ENCODE measurements at places on chromosomes 11 and 22. TPM values are rescaled to one million over a fixed set of nuclear protein-coding genes. Genes with fewer than 3 reads are reported as not detected.

H19 gene
- 32.9 TPM for total RNA-seq

PNPLA5 gene
- total RNA-seq: not detected

KCNE3 gene
- total RNA-seq: 41.2 TPM

OR2D2 gene
- total RNA-seq: 0.40 TPM

ZNF280B gene
- total RNA-seq: 0.96 TPM

SORL1 gene
- 66.1 TPM for total RNA-seq

GRCh38 chr11:9802291-9802861, 138.5 kb downstream of the SWAP70 start:
- H3K4me3 ChIP-seq: no peak overlapping the region
- no peaks in the 10 kb centered on the region for H3K27me3 ChIP-seq
- no peaks in the 10 kb centered on the region for H3K4me1 ChIP-seq
- H3K27ac ChIP-seq: no peak overlapping the region
- no peak for DNase-seq
- no peaks in the 10 kb centered on the region for H3K36me3 ChIP-seq

- no peak overlapping the region for H3K27ac ChIP-seq
- no peaks in the 10 kb centered on the region for H3K4me1 ChIP-seq
- H3K36me3 ChIP-seq: no peaks in the 10 kb centered on the region
Observed at GRCh38 chr22:22866381-22867111, 21.1 kb upstream of the IGLL5 start.

GRCh38 chr11:63537293-63538101, 889 bp downstream of the PLAAT4 start:
- H3K4me3 ChIP-seq: peak overlapping the region; percentile 42
- H3K27ac ChIP-seq: peak overlapping the region; percentile 73
- peaks cover 10% of the 10 kb centered on the region for H3K4me1 ChIP-seq
- no peak for DNase-seq
- H3K27me3 ChIP-seq: no peaks in the 10 kb centered on the region

- DNase-seq: no peak
- H3K36me3 ChIP-seq: peaks cover 10% of the 10 kb centered on the region
- H3K4me3 ChIP-seq: no peak overlapping the region
- no peaks in the 10 kb centered on the region for H3K4me1 ChIP-seq
Observed at GRCh38 chr22:43974028-43974545, 18.8 kb downstream of the SAMM50 start.

- peak within 1 kb of the TSS; percentile 75 for H3K4me3 ChIP-seq
- peak; percentile 71 for DNase-seq
- peak within 1 kb of the TSS; percentile 95 for H3K27ac ChIP-seq
Observed at GRCh38 chr11:67372993-67373647, at the start of gene CLCF1. Gene CLCF1 (minus strand): TSS chr11:67373598. CDS start chr11:67373539, 59 bp downstream.

- H3K4me3 ChIP-seq: no peak overlapping the region
- no peaks in the 10 kb centered on the region for H3K27me3 ChIP-seq
- no peaks in the 10 kb centered on the region for H3K4me1 ChIP-seq
- H3K27ac ChIP-seq: no peak overlapping the region
Observed at GRCh38 chr11:43907028-43907975, 26.7 kb downstream of the ALKBH3 start.

GRCh38 chr11:88801484-88802123, 264.2 kb downstream of the GRM5 start:
- H3K4me3 ChIP-seq: no peak overlapping the region
- peak; percentile 23 for DNase-seq
- H3K27me3 ChIP-seq: no peaks in the 10 kb centered on the region
- no peaks in the 10 kb centered on the region for H3K4me1 ChIP-seq
- H3K27ac ChIP-seq: no peak overlapping the region

GRCh38 chr22:49142296-49142695, 685.4 kb downstream of the BRD1 start:
- no peak overlapping the region for H3K27ac ChIP-seq
- no peak overlapping the region for H3K4me3 ChIP-seq
- no peaks in the 10 kb centered on the region for H3K4me1 ChIP-seq
- no peak for DNase-seq

GRCh38 chr22:37371491-37371890, 55.8 kb downstream of the ELFN2 start:
- DNase-seq: no peak
- no peaks in the 10 kb centered on the region for H3K4me1 ChIP-seq
- no peaks in the 10 kb centered on the region for H3K36me3 ChIP-seq
- no peak overlapping the region for H3K27ac ChIP-seq
- peaks cover under 1% of the 10 kb centered on the region for H3K27me3 ChIP-seq

DNA sequence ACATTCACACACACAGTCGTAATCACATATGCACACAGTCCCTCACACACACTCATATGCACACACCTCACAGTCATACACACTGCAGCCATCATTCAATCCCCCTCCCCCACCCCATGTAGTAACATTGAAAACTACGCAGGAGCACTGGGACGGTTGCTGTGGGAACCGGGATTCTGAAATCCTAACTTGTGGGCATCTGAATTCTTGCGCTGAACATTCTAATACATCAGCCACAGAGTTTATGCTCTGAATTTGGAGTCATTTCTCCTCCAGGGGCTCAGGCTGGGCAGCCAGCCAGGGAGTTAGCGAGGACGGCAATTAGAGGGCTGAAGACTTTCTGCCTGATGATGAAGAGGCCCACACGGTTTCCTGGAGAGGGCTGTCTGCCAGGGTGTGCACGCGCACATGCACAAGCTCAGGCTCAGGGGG, 32.7 kb downstream of the CD6 start:
- DNase-seq: no peak
- H3K27ac ChIP-seq: no peak overlapping the region
- no peaks in the 10 kb centered on the region for H3K36me3 ChIP-seq
- no peaks in the 10 kb centered on the region for H3K4me1 ChIP-seq

GRCh38 chr22:20750461-20751184, 23.3 kb upstream of the SERPIND1 start:
- no peaks in the 10 kb centered on the region for H3K4me1 ChIP-seq
- peaks cover 3% of the 10 kb centered on the region for H3K36me3 ChIP-seq
- DNase-seq: peak; percentile 46
- H3K4me3 ChIP-seq: no peak overlapping the region
- H3K27me3 ChIP-seq: no peaks in the 10 kb centered on the region
- no peak overlapping the region for H3K27ac ChIP-seq

GRCh38 chr22:44645083-44645482, 56.9 kb upstream of the PRR5 start:
- H3K4me3 ChIP-seq: no peak overlapping the region
- DNase-seq: no peak
- H3K4me1 ChIP-seq: no peaks in the 10 kb centered on the region
- H3K36me3 ChIP-seq: no peaks in the 10 kb centered on the region
- no peak overlapping the region for H3K27ac ChIP-seq

- no peaks in the 10 kb centered on the region for H3K27me3 ChIP-seq
- H3K4me3 ChIP-seq: no peak overlapping the region
- H3K36me3 ChIP-seq: no peaks in the 10 kb centered on the region
- no peak for DNase-seq
Observed at GRCh38 chr11:16030664-16031063, 325.7 kb downstream of the SOX6 start.

- H3K4me1 ChIP-seq: no peaks in the 10 kb centered on the region
- no peak for DNase-seq
- no peaks in the 10 kb centered on the region for H3K36me3 ChIP-seq
Observed at GRCh38 chr11:62359475-62359874, 22.2 kb downstream of the ASRGL1 start.

GRCh38 chr11:86509588-86509974, 134.9 kb downstream of the CCDC81 start:
- no peak overlapping the region for H3K4me3 ChIP-seq
- no peaks in the 10 kb centered on the region for H3K36me3 ChIP-seq
- H3K27me3 ChIP-seq: no peaks in the 10 kb centered on the region
- peaks cover 7% of the 10 kb centered on the region for H3K4me1 ChIP-seq
- H3K27ac ChIP-seq: peak overlapping the region; percentile 78

DNA sequence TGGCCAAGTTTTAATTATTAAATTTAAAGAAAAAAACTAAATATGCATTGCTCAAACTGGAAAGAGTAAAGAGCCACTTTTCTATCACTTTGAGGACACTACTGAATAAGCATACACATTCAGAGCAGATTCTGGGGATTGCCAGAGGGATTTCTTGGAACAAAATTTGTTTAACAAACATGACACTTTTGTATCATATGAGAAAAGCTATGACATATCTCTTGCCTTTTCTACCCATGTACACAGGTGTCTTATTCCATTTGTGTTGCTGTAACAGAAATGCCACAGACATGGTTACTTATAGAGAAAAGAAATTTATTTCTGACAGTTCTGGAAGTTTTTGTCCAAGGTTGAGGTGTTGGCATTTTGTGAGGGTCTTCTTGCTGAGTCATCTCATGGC, 13.5 kb upstream of the USP28 start:
- no peak for DNase-seq
- no peak overlapping the region for H3K27ac ChIP-seq
- no peaks in the 10 kb centered on the region for H3K36me3 ChIP-seq
- no peak overlapping the region for H3K4me3 ChIP-seq

DNA sequence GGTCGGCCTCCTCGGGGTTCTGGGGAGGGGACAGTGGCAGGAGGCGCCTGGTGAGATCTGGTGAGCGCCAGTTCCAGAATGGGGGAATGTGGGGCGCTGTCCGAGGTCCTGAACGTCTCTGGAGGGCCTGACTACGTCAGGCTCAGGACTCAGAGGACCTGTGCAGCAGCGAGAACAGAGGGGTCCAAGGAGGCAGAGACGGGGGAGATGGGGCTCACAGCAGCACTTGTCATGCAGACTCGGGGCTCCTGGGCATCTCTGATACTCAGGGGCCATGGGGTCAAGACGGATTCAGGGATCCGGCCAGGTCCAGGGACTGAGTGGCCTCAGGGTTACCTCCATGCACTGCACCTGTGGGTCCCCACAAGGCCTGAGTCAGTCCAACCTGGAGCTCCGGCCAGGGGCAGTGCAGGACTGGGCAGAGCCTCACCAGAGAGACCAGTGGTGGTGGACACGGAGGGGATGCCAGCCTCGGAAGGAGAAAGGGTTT, 92.2 kb downstream of the BRD1 start:
- DNase-seq: no peak
- H3K4me1 ChIP-seq: no peaks in the 10 kb centered on the region
- no peak overlapping the region for H3K4me3 ChIP-seq
- H3K27ac ChIP-seq: no peak overlapping the region

DNA sequence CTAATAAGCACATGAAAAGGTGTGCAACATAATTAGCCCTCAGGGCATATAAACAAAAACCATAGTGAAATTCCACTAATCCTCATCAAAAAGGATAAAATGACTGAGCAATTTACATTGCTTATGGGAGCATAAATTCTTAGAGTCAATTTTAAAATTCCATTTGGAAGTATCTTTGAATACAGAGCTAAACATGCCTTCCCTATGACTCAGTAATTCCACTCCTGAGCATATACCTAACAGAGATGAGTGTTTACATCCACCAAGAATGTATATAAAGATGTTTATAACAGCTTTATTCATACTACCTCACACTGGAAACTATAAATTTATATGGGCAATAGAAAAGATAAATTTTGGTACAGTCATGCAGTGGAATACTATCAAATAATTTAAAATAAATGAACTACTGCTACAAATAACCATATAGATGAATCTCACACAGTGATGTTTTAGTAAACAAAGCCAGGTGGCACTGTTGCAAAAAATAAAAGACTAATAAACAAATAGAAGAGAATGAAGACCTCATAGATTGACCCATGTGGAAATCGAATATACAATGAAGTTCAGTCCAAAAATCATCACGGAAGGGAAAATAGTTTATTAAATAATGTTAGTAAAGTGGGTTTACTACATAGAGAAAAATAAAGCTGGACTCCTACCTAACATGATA, 8.2 kb upstream of the OR2D2 start:
- no peaks in the 10 kb centered on the region for H3K27me3 ChIP-seq
- no peak for DNase-seq
- no peak overlapping the region for H3K27ac ChIP-seq
- no peak overlapping the region for H3K4me3 ChIP-seq
- no peaks in the 10 kb centered on the region for H3K4me1 ChIP-seq
- H3K36me3 ChIP-seq: no peaks in the 10 kb centered on the region

DNA sequence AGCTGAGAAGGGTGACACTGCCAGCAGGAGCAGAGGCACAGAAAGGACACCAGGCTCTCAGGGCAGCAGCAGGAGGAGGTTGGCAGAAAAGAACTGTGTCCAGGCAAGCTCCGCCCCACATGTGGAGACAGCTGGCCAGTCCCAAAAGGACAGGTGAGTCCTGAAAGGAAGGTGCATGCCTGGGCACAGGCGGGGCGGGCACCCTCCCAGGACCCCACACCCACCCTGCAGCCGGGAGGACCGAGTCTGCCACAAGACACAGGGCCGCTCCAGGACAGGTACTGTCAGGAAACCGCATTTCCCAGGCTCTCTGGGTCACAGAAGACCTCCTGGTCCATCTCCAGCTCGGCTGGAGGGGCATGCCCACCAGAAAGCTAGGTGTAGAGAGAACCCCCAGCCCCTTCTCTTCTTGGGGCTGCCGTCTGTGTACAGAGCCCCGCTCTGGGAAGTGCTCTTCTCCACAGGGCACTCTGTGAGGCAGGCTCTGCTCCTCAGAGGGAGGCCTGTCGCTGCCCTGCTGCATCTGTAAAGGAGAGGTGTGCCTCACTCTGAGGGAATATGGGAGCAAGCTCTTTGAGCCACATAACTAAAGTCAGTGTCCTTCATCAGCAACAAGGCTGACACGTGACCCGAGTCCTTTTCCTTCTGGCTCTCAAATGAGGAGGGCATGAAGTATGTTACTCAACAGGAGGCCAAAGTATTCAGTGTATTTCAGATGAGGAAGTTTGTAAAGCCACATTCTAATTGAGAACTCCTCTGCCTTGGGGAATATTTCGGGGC, 50.5 kb downstream of the CLTCL1 start:
- no peak overlapping the region for H3K27ac ChIP-seq
- H3K27me3 ChIP-seq: no peaks in the 10 kb centered on the region
- no peak for DNase-seq
- no peak overlapping the region for H3K4me3 ChIP-seq

DNA sequence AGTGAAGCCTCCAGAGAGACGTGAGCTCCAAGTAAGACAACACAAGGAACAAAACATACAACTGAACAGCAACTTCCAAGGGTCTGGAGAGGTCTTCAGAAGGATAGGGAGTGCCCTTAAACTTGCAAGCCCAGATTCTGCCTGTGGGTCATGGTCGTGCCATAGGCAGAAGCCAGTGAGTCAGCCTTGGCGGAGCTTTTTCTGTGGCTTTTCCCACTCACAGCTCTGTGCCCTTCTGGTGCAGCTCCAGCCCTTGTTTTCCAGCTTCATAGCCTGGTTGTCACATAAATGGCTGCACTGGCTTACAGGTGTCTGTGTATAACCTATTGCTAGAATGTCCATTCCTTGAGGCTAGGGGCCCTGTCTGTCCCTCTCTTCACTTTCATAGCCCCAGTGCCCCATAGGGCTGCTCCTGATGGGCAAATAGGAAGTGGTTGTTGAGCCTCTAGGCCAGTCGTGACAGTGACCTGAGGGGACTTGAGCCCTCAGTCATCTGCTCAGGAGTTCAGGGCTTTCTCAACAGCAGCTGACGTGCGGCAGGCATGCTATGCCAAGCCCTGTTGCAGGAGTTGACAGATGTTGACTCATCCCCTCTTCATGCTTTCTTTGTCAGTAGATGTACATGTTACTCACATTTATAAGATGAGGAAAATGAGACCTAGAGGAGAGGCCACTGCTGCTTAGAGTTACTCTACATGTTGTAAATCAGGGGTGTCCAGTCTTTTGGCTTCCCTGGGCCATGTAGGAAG, 7.4 kb downstream of the MED15 start:
- H3K4me1 ChIP-seq: peaks cover 13% of the 10 kb centered on the region
- H3K27ac ChIP-seq: no peak overlapping the region
- no peak overlapping the region for H3K4me3 ChIP-seq
- DNase-seq: no peak
- no peaks in the 10 kb centered on the region for H3K36me3 ChIP-seq
- H3K27me3 ChIP-seq: no peaks in the 10 kb centered on the region

All from colonic mucosa (tissue), 4 donors.